Activated CD8-positive, alpha-beta memory T cell treated with anti-CD3 and anti-CD28 coated beads, Interleukin-2, amount 50 U/mL, for 4 hours (primary cell): ENCODE measurements at places on chromosomes 4 and X.

DNA sequence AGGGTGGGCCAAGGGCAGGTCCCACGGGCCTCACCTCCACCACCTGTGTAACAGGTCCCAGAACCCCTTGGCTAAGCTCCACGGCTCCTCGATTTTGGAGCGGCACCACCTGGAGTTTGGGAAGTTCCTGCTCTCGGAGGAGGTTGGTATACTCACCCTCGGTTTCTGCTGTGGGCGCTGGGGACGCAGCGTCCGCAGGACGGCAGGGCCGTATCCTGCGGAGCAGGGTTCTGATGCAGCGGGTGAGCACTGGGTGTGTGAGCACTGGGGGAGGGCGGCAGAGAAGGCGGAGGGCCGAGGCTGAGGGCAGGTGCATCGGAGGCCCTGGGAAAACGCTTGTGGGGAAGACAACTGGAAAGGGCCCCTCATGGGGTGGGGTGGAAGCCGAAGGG, 11.0 kb downstream of the ATP5ME start:
- DNase-seq, result peak; percentile 16

DNA sequence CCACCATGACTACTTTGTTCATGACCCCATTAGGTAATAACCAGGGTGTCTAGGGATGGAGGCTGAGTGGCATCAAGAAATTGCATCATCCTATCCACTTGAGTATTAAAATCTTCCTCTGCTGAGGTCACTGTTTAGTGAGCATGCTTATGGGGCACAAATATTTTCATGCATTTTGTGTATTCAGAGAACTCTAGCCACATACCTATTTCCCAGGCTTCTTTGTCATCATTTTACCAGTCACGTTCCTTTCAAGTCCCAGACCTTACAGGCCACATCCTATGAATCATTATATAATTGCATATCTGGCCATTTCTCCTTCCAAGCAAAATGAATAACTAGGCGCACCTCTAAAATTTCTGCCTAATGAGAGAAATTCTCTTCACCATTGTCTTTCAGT, 1882.9 kb upstream of the AGA start:
- DNase-seq, result no peak

- no peak for DNase-seq
Measured at GRCh38 chrX:107117993-107118321, 665 bp downstream of the RBM41 start.

- DNase-seq, result no peak
Measured at GRCh38 chr4:155900381-155900780, 3.1 kb upstream of the TDO2 start.

- DNase-seq, result peak; percentile 55
Measured at GRCh38 chr4:56656346-56656643, 24.8 kb downstream of the HOPX start.

- peak; percentile 23 for DNase-seq
Measured at GRCh38 chrX:154125391-154126040, 18.5 kb upstream of the OPN1LW start.

- no peak for DNase-seq
Measured at GRCh38 chrX:18286322-18286831, 65.7 kb upstream of the BEND2 start.

- DNase-seq, result no peak
Measured at GRCh38 chrX:129997086-129997485, 14.7 kb downstream of the BCORL1 start.

GRCh38 chrX:13891377-13892140, 74.7 kb upstream of the GPM6B start:
- DNase-seq, result no peak

DNA sequence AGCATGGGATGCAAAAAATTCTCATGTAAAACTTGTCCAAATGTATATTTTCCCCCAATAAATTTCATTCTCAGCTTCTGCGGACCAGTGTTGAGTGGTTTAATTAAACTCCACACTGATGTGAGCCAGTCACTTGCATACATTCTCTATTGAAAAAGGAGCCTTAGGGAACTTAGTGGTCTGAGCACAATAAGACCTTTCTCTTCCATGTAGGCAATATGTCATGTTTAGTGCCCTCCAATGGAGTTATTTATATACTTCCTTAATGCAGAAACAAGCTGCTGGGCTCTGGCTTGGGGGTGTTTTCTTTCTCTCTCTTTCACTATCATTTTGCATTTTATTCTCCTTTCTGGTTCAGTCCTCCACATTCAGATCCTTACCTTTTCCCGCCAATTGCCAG, 196.9 kb downstream of the ANAPC10 start:
- no peak for DNase-seq

GRCh38 chr4:103197765-103198110, 405 bp downstream of the CENPE start:
- DNase-seq, result no peak

GRCh38 chr4:89491761-89492160, 184.2 kb upstream of the GPRIN3 start:
- no peak for DNase-seq

- DNase-seq, result no peak
Measured at GRCh38 chr4:5793514-5793913, 82.5 kb downstream of the EVC start.

- DNase-seq, result no peak
Measured at GRCh38 chr4:40662962-40663604, 33.4 kb upstream of the RBM47 start.

DNA sequence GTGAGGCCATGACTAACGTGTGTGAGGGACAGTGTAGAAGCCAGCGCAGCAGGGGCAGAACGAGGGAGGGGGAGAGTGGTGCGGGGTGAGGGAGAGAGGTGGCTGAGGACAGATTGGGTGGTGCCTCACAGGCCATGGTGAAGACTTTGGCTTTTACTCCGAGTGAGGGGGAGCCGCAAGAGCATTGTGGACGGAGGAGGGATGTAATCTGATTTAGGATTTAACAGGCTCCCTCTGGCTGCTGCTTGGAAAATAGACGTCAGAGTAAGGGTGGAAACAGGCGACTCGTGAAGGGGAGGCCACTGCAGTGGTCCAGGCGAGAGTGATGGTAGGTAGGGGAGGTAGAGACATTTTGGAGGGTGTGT, 13.0 kb downstream of the PPP1R3F start:
- DNase-seq, result no peak

GRCh38 chr4:19195696-19196095, 1056.0 kb upstream of the SLIT2 start:
- DNase-seq, result no peak

- no peak for DNase-seq
Measured at GRCh38 chr4:183342541-183343533, 20.6 kb upstream of the CLDN24 start.

GRCh38 chr4:53861856-53862610, 202.4 kb downstream of the CHIC2 start:
- no peak for DNase-seq

DNA sequence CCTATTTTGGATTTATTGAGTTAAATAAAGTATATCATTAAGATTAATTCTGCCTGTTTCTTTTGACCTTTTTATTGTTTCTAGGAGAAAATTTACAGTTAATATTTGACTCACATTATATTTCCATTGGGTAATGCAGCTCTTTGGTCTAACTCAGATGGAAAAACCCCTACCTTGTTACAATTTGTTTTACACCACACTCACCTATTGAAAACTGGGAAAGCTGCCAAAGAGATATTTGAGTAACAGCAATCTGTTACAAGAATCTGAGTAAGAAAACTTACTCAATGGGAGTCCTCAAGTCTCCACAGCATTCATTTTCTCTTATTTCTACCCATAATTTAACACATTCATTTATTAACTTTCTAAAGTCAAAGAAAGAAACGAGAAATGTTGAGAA, 108.0 kb upstream of the TLL1 start:
- DNase-seq, result no peak

GRCh38 chrX:51608126-51608525, 10.6 kb downstream of the CENPVL3 start:
- no peak for DNase-seq

GRCh38 chr4:165874072-165874790, 1.2 kb downstream of the TLL1 start:
- DNase-seq, result no peak

DNA sequence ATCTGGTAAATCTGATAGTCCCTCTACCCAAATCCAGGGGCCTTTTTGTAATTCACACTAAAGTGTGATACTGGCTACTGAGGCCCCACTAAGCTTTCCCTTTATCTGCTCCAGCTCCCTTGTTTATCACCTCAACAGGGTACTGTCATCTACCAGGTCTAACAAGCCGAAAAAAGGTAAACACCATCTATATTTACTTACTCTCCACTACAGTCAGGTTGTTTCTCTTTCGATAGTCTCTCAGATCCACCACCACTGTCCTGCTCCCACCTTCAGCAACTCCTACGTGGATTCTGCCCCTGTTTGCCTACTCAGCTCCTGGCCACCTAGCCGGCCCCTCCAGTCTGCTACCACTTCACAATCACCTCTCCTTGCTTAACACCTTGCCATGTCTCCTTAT, 3.3 kb downstream of the ITIH6 start:
- no peak for DNase-seq

DNA sequence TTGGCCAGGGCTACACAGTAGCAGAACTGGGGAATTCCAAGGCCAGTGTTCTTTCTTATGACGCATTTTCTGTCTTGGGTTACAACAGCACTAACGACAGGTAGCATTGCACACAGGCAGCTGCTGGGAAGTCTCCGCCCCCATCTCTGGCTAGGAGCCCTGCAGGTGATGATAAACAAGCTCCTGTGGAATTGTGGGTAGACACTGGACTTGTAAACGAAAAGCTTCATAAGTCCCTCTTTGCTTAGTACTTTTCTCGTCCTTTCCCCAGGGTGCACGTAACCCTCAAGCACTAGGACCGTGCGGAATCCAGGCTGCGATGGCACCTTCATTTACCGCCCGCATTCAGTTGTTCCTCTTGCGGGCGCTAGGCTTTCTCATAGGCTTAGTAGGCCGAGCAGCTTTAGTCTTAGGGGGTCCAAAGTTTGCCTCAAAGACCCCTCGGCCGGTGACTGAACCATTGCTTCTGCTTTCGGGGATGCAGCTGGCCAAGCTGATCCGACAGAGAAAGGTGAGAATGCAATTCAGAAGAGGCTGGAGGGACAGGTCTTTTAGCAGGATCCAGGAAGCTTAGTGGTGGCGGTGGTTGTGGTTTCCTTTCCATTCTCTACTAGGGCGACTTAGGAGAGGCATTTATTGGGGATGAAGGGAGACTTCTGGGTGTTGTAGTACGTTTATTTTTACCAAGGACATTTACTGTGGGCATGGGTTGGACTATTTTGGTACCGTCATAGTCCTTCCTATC, at the start of gene FAAH2:
FAAH2 (plus strand) TSS at position 200 of the 745 bp plus-strand sequence; CDS start at position 320, 120 bp downstream.
- peak; percentile 49 for DNase-seq

- DNase-seq, result no peak
Measured at GRCh38 chr4:87819281-87819919, 13.4 kb upstream of the MEPE start.

- no peak for DNase-seq
Measured at GRCh38 chrX:8090906-8091305, 80.2 kb downstream of the VCX2 start.
